ENCODE measurements at places on chromosomes 1 and 21.

- peaks cover 13% of the 10 kb centered on the region for H3K36me3 ChIP-seq
- H3K27me3 ChIP-seq: no peaks in the 10 kb centered on the region
- H3K4me3 ChIP-seq: no peak overlapping the region
- H3K27ac ChIP-seq: no peak overlapping the region
Observed at GRCh38 chr1:178912597-178912996, 41.7 kb upstream of the ANGPTL1 start.

DNA sequence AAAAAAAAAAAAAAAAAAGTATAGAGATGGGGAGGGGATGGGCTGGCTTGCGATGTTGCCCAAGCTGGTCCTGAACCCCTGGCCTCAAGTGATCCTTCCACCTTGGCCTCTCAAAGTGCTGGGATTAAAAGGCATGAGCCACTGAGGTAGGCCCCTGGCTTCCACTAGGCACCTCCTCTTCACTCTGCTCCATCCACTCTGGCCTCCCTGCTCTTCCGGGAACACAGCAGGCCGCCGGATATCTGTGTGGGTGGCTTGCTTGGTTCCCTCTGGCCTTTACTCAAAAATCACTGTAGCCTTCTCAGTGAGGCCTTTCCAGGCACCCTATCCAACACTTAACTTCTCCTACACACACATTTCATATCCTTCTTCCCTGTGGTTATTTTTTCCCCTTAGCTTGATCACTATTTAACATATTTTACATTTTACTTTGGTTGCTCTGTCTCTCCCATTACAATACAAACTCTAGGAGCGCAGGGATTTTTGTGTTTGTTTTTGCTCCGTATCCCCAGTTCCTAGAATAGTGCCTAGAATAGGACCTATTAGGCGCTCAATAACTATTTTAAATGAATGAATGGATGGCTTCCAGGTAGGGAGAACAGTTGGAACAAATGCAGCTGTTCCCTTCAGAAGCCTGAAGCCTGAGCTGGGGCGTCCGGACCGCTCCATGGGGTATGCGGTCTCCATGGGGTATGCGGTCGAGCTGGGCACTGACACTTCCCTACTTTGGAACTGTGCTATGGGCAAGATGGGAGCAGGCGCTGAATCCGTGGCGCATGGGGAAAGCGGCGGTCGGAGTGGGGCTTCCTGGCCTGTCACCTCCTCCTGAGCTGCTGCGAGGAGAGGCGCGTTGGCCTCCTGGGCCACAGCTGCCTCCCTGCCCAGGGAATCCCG, 46.7 kb downstream of the H3-3A start:
- DNase-seq: peak; percentile 84
- H3K27ac ChIP-seq: peak overlapping the region; percentile 100
- no peaks in the 10 kb centered on the region for H3K36me3 ChIP-seq
- peak overlapping the region; percentile 72 for H3K4me3 ChIP-seq

DNA sequence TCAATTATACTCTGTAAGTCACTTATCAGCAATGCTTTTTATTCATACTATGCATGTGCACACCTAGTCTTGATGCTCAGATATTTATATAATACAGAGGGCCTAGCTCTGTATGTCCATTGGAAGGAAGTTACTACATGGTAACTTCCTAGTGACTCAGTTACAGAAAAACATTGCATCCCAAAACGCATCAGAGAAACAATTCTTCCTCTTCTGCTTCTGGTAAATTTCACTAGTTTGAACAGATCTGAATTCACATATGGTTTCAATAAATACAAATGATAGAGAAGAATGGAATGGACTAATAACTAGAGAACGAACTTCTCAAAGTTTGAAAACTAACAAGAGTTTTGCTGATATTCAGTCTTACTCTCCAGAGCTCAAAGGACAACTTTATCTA, 811.3 kb upstream of the ADGRL2 start:
- no peak overlapping the region for H3K4me3 ChIP-seq
- peak; percentile 33 for DNase-seq
- no peak overlapping the region for H3K27ac ChIP-seq
- no peaks in the 10 kb centered on the region for H3K4me1 ChIP-seq

GRCh38 chr1:222749927-222750326, 12.9 kb downstream of the FAM177B start:
- no peak overlapping the region for H3K27ac ChIP-seq
- no peak overlapping the region for H3K4me3 ChIP-seq
- peaks cover 4% of the 10 kb centered on the region for H3K4me1 ChIP-seq
- H3K27me3 ChIP-seq: no peaks in the 10 kb centered on the region
- no peaks in the 10 kb centered on the region for H3K36me3 ChIP-seq
- no peak for DNase-seq

DNA sequence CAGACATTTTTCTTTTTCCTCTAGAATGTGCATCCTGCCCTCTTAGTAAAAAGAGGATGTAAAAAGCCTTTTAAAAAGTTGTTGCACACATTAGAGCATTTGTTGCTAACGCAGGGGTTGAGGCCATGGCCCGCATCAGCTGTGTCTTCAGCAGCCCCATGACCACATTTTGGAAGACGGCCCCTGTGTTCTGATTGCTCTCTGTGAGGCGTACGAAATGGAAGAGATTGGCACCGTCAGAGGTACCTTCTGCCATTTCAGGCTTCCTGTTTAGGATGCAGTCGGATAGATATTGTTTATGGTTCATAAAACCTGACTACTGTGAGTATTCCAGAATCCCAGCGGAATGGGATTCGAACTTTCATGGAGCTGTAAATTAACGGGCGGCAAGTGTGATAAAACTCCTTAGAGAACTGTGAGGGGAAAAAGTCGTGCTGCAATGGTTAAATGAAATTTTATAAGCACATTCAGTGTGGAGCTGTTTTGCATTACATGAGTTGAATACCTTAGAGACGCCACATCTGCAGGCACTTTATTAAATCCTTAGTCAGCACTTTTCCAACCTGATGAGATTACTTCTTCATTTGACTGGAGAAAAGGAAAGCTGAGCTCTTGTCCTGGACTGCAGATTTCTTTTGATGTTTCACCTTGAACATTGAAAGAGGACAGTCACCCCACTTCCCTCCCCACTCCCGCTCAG, 273.9 kb downstream of the TM2D1 start:
- peaks cover 8% of the 10 kb centered on the region for H3K36me3 ChIP-seq
- H3K27ac ChIP-seq: peak overlapping the region; percentile 93
- DNase-seq: peak; percentile 96
- H3K4me1 ChIP-seq: peaks cover 67% of the 10 kb centered on the region
- H3K27me3 ChIP-seq: no peaks in the 10 kb centered on the region

GRCh38 chr1:2939041-2939552, 82.2 kb upstream of the ACTRT2 start:
- no peaks in the 10 kb centered on the region for H3K36me3 ChIP-seq
- peaks cover 17% of the 10 kb centered on the region for H3K27me3 ChIP-seq
- no peak overlapping the region for H3K27ac ChIP-seq
- no peaks in the 10 kb centered on the region for H3K4me1 ChIP-seq

- H3K27ac ChIP-seq: no peak overlapping the region
- DNase-seq: no peak
- H3K36me3 ChIP-seq: no peaks in the 10 kb centered on the region
Observed at GRCh38 chr1:47701741-47702515, 264.1 kb downstream of the FOXD2 start.

DNA sequence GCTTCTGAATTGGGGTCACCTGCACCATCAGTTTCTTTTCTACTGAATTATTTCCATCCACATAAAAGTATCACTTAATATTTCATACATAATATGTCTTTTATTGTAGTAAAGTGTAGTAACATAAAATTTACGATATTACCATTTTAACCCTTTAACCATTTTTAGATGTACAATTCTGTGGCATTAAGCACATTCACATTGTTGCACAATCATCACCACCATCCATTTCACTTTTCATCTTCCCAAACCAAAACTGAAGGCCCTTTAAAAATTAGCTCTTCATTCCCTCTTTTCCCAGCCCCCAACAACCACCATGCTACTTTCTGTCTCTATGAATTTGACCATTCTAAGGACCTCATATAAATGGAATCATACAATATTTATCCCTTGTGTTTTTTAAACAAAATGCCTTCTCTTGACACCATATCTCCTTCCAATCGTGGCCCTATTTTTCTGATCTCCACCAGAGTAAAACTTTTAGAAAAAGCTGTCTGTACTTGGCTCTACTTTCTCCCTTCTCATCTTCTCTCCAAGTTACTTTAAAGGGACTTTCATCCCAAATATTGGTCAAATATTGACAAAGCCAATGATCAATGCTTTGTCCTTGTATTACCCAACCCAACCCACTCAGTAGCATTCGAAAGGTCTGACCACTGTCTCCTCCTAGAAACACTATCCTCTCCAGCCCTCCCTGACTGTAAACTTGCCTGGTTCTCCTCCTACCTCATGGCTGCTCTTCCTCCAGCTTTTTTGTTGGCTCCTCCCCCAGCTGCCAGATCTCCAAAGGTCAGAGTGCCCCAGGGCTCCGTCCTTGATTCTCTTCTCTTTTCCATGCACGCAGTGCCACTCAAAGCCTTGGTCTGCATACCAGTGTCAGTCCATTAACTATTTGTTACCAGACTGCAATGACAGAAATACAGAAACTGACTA, 44.7 kb downstream of the SLC30A10 start:
- no peaks in the 10 kb centered on the region for H3K4me1 ChIP-seq
- H3K27ac ChIP-seq: no peak overlapping the region
- H3K36me3 ChIP-seq: no peaks in the 10 kb centered on the region

DNA sequence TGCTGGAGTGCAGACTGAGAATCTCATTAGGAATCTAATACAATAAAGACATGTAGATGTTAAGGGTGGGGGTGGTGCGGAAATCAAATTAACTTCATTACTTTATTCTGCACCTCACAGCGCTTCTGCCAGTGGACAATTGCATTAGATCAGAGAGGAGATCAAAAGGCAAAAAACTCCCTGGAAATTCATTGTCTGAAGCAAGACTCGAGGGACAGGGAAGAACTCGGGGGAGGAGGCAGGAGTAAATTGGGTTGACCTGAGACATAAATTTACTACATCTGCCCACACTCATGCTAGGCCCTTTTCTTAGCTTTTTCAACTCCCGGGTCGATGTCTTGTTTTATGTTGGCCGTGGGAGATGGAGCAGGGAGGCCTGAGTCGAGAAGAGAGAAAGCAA, 315.4 kb downstream of the SPATA17 start:
- H3K27me3 ChIP-seq: no peaks in the 10 kb centered on the region
- no peak overlapping the region for H3K27ac ChIP-seq
- H3K4me1 ChIP-seq: no peaks in the 10 kb centered on the region
- DNase-seq: no peak

GRCh38 chr1:181064011-181064623, 24.4 kb upstream of the IER5 start:
- no peak for DNase-seq
- no peaks in the 10 kb centered on the region for H3K36me3 ChIP-seq
- no peak overlapping the region for H3K27ac ChIP-seq
- peaks cover 16% of the 10 kb centered on the region for H3K4me1 ChIP-seq
- H3K4me3 ChIP-seq: no peak overlapping the region

- peaks cover 45% of the 10 kb centered on the region for H3K36me3 ChIP-seq
- no peak overlapping the region for H3K27ac ChIP-seq
- no peak for DNase-seq
- H3K27me3 ChIP-seq: no peaks in the 10 kb centered on the region
Observed at GRCh38 chr1:6545276-6546112, 8.8 kb downstream of the NOL9 start.
